ENCODE measurements at places on chromosomes 2 and 18.

DNA sequence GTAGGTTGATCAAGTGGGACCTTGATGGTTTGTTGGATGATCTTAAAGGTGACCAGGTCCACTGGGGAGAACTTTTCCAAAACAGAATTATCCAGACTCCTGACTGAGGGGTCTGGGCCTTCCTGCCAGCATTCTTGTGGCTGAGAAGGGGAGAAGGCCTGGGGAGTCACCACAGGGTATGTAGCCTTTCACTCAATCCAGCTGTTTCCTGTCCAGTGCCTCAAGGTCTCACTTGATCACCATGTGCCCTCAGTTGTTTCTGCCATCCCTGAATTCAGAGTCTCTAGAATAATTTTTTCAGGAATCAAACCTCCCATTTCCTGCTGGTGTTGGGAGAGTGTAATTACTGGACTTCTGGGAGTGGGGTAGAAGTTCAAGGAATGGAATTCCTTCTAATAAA, 54.4 kb upstream of the TANC1 start:
- no peak for DNase-seq

DNA sequence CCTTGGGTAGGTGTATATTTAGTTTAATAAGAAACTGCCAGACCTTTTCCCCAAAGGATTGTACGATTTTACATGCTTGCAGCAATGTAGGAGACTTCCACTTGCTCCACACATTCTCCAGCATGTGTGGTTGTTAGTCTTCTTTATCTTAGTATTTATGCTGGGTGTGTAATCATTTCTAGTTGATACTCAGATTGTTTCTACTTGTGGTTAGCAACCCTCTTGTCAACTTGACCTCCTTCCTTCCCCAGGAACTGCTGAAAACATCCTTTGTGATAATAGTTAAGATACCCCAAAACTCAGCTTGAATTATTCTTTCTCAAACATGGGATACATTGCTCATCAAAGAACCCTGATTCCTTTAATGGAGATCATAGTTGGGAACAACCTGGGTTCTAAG, 37.2 kb upstream of the CYBRD1 start:
- DNase-seq, result no peak

DNA sequence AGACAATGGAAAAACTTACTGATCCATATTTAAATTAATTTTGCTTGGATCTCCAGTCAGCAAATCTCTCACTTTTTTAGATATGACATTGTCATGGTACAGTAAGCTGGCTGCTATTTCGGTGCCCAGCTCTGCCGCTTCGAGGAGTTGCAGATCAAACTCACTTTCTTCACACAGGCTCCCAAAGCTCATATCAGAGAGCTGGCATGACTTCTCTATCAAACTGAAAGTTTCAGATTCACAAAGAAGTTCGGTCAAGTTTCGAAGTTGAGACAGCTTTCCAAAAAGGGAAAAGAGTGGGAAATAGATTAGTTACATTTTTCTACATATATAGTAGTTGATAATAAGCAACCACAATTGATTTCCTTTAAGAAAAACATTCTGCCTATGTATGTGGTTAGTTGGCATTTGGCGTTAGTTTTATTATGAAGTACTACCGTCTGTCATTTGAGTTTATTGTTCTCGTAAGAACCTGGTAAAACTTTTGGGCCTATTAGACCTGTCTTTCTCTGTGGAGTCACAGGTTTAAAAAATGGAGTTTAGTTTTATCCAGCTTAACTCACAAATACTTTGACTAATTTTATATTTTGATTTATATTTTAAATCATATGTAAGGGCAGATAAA, 118.8 kb downstream of the ABCA12 start:
- DNase-seq, result no peak

DNA sequence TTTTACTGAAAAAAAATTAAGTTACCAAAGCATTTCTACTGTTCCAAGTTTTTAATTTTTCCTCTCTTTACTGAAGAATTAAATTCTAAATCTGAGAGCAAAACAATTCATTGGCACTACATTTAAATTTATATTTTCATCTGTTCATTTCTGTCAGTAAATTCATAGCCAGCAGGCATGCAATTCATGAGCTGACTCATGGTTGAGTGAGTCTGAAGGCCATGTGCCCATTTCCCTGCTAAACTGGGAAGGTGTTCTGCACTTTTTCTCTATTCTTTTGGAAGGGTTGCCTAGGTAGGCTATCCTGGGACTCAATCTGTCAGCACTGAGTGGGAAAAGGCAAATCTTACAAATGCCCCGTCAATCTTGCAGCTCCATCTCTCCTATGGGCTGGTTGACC, 88.7 kb downstream of the KLHL14 start:
- DNase-seq, result no peak

- DNase-seq, result no peak
Measured at GRCh38 chr2:85194780-85195480, 61.7 kb downstream of the TCF7L1 start.

DNA sequence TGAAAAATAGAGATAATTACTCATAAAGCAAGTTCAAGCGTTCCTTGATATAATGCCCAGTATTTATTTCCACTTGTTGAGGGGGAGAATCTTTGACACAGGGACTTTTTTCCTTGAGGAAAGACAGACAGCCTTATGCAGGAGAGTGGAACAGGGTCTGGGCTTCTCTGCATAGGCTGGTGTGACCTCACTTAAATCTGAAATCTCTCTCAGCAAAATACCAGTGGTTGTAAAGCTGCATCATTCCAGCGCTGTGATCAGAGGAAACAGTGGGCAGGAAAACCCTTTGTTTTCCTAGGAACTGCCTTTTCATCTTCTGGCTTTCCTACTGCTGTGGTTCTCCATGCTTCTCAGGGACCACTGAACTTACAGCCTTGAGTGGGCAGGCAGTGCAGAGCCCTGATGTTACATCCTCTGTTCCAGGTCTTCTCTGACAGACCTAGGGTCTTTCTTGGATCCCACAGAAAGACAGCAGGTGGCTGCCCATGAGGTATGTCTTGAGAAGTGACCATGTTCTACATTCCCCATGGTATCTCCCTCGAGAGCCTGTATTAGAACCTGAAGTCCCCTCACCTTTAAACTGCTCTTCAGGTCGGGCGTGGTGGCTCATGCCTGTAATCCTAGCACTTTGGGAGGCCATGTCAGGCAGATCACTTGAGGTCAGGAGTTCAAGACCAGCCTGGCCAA, 17.6 kb upstream of the MAP4K4 start:
- no peak for DNase-seq

DNA sequence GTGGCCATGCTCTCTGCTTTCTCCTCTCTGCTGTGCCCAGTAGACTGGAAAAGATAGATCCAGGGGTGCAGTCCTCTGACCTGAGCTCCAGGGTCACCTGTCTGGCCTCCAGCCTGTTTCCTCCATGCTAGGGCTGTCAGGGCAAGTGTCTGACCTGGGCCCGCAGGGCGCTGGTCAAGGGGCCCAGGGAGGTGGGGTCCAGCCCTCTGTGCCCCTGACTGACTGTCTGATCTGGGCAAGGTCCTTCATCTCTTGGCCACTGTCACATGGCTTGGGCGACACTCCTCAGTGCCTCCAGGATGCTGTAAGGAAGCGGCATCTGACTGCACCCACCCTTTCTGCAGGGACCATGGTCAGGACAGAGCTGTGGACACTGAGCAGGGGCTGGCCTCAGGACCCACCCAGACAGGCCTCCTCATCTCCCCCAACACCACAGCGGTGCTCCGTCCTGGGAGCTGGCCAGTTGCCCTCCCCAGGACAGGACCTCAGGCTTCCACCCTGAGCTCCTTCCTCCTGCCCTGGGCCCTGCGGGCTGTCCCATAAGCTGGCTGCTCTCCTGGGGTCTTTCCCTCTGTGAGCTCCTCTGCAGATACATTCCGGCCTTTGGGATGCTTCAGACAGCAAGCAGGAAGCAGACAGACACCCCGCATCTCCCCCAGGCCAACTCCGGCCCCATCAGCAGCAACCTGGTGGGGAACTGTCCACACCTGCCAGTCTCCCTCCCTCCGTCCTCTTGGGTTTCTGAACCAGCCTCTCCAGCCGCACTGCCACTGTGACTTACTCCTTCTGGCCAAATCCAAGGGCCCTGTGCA, 21.2 kb upstream of the ALPI start:
- DNase-seq, result no peak

- DNase-seq, result no peak
Measured at GRCh38 chr2:128344101-128344500, 25.4 kb upstream of the HS6ST1 start.

DNA sequence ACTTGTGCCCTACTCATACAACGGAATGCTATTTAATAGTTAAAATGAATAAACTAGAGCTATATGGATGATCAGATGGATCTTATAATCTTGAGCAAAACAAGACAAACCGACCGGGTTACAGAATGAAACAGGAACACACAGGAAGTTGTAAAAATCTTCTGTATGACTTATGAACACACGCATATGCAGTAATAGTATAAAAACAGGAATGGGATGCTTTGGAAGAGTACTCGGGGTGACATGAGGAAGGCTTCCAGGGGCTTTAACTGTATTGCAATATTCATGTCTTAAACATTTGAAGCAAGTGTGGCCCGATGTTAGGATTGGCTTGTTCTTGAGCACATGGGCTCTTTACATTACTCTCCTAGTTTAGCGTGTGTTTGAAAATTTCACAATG, 14.9 kb upstream of the E2F6 start:
- DNase-seq, result no peak

DNA sequence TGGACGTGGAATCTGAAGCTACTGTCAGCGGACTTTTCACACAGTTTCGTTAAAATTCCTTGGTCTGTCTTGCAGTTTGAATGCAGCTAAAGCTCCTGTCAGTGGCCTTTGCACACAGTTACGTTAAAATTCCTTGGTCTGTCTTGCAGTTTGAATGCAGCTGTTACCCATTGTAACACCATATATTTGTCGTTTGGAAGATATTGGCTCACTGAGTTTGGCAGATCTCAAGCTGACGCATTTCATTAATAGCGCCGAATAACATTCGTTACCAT, 1.0 kb downstream of the LIMS1 start:
- DNase-seq, result no peak

- peak; percentile 83 for DNase-seq
Measured at GRCh38 chr2:144331674-144332355, 188.1 kb downstream of the ZEB2 start.

DNA sequence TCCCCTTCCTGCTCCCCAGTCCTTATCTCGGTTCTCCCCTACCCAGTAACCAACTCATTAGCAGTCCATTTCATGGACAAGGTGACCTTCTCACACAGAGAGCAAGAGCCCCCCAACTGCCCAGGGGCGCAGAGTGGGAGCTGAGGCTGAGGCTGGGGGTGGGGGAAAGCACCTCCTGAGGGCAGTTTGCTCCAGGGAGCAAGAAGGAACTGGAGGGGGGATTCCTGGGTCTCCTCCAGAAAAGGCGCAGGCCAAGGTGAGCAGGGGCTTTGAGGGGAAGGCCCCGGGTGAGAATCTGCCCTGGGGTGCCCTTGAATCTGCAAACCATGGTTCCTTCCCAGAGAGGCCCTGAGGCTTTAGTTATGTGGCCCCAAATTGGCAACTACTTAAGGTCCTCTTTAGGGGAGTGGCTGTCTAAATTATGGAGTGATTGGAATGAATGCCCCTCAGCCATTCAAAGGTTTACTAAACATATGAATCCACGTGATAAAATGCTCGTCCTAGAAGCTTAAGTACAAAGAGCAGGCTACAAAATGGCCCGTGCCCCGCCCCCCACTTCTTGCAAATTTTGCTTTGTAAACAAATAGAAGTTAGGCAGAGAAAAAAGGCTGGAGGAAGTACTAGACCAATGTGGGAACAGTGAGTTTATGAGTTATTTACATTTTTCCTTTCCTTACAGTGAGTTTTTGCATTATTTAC, 123.5 kb upstream of the HS6ST1 start:
- no peak for DNase-seq

- no peak for DNase-seq
Measured at GRCh38 chr2:163269374-163270021, 430.9 kb upstream of the KCNH7 start.

- DNase-seq, result no peak
Measured at GRCh38 chr2:12737738-12738485, 21.2 kb downstream of the TRIB2 start.

- DNase-seq, result no peak
Measured at GRCh38 chr2:233112776-233113452, 52.8 kb downstream of the INPP5D start.

- no peak for DNase-seq
Measured at GRCh38 chr2:19051203-19051831, 307.1 kb downstream of the OSR1 start.

DNA sequence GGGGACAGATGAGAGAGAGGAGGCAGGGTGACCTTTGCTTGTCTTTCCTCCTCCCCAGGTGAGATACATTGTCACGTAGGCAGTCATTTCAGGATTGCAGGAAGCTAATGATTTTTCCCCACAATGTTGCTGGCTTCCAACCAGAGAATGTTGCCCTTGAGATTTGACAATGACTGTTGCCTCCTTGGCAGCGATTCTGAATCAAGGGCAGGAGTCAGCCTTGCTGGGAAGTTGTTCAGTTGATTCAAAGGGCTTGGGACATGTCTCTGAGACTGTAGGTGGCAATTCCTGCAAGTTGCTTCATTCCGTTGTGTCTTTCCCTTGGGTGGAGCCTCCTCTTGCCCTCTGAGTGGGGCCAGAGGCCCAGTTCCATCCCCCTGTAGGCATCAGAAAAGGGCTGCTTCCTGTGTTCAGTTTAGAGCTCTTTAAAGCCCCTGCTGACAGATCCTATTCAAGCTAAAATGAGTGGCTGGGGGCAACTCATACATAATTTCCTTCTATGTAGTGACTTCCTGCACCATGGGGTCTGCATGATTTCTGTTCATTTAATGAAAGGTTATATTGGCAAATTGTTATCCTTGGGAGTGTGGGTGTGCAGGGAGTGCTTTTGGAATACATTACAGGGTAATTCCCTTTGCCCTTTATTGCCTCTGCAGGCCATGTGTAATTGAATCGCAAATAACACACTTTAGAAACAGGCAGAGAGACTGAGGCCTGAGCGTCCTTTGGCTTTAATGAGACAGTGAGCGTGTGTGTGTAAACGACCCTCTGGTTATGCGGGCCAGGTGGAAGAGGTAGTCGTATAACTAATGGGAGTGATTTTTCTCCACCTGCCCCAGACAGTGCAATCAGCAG, 52.4 kb downstream of the GPR39 start:
- DNase-seq, result no peak

DNA sequence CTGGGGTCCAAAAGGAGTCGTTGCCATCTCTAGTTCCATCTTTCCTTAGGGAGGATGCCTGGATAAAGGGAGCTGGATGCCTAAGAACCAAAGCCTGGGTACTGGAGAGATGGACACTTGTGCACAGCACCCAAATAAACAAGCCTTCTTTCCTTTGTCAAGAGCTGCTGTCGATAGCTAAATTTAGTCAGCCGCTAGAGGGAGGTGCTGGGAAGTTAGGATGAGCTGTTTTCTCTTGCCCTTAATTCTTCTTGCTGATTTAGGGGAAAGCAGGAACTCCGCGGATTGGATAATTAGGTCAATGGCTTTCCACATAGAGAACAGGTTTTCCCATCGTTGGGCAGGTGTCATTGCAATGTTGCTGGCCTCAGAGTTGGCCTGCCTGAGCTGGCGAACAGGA, 30.9 kb upstream of the SERPINB12 start:
- no peak for DNase-seq

DNA sequence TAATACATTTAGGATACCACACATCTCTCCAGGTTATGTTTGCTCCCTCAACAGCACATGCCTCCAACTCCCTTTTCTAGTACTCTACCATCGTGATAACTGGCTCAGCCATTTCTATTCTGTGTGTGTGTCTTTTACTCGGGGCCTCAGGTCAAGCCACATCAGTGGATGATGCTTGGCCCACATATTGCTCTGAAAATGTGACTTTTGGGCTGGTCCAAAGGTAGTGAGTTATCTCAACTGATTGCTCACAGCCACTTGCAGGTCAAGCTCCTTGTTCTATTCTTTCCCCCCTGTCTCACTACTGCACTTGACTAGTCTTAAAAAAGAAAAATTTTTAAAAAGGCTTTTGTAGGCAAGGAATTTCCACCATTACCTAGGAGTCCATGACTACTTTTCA, 5.5 kb downstream of the DSG4 start:
- no peak for DNase-seq

Data from CD4-positive, alpha-beta T cell treated with Interleukin-17A for 4 hours (primary cell).